ENCODE measurements at places on chromosomes 2 and 18.

DNA sequence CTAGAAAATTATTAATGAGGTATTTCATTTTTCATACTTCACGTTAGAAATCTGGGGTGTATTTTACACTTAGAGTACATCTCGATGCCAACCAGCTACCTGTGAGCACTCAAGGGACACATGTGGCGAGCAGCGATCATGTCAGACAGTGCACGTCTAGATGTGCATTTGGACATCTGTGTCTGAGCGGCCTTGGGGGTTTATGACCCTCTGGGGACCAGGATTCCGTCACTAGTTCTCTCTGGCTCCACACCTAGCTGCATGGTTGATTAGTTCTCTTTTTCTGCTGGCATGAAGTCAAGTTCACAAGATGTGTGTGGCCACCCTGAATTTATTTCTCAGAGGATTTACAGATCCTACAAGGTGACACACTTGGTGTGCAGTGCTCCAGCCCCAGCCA, 192.2 kb downstream of the TSN start:
- DNase-seq, result no peak

DNA sequence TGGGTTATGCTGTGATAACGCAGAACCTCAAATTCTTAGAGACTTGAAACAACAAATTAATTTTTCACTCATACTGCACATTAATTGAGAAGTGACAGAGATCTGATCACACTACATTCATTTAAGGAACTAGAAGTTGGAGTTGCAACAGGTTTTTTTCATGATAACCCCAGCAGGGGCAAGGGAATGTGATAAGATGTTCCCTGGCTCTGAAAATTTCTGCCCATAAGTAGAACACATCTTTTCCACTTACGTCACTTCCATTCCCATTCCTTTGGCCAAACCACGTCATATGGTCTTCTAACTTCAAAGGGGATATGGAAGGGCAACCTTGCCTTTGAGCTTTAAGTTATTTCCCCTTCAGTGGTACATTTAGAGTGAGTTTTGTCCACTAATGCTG, 29.7 kb upstream of the PSME4 start:
- DNase-seq, result no peak

DNA sequence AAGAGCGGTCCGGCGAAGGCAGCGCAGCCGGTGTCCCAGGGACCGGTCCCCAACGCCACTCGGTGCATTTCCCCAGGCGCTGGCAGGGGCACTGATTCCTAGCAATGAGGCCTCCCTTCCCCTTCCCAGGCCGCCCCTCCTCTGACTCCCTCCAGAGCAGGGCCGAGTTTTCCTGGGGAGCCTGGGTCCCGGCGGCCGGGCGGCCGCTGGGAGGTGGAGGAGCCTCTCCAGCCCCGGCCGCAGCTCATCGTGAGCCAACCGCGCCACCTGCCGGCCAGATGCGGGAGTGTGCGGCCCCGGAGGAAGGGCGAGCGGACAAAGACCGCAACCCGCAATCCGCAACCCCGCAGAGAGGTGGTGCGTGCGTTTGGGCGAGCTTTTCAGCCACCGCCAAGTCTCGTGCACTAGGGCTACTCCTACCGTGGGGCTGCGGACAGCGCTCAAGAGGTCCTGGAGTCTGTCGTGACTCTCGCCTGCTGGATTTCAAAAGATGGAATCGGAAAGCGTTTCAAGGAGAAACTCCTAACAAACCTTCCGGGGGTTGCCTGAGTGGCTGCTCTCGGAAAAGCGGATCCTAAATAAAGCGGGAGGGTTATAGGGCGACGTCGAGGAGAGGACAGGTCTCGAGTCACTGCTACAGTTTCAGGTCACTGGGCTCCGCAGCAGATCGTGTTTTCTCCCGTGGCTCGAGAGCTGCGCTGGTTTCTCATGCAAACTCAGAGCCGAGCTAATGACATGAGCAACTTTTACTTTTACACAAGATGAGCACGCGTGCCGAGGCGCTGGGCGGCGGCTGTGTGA, 1.5 kb upstream of the EPHA4 start:
- peak; percentile 74 for DNase-seq

- no peak for DNase-seq
Observed at GRCh38 chr2:110854355-110855081, 122.1 kb downstream of the ACOXL start.

DNA sequence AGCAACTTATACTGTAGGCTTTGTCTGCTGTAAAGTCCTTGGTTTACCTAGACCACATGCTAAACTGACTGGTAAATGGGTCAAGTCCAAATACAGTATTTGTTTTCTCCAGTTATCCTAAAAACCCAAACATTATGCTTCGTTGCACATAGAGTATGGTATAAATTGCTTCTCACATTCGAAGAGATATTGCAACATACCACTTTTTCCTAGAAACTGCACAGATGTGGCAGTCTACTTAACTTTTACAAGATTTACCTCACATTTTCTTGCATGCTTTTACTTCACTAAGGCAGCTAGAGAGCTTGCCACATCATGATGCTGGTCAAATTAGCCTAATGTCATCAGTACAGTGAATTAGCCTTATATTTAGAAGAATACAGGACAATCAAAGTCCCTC, 66.0 kb upstream of the SCN7A start:
- no peak for DNase-seq

DNA sequence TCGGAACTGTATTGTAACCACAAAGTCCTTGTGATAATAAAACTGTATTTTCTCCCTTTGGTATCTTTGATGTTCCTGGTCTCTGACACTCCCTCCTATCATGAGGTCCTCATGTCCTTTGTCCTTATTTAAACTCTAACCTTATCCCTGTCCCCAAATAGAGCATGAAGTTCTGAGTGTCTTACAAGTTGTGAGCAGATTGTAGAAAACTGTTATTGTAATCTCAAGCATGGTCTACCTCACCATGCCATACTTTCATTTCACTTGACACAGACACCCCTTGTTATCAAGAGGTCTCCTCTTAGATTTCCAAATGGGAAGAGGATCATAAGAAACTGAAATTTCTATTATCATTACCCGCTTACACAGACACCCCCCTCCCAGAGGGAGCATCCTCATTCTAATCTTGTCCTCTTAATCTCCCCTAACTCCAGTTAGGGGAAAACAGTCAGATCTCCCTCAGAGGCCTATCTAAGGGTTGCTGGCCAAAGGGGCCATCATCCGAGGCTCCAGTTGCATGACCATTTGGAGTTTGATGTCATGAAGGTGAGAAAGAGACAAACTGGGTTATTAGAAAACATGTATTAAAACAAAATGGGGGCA, 29.0 kb downstream of the MYO3B start:
- no peak for DNase-seq

DNA sequence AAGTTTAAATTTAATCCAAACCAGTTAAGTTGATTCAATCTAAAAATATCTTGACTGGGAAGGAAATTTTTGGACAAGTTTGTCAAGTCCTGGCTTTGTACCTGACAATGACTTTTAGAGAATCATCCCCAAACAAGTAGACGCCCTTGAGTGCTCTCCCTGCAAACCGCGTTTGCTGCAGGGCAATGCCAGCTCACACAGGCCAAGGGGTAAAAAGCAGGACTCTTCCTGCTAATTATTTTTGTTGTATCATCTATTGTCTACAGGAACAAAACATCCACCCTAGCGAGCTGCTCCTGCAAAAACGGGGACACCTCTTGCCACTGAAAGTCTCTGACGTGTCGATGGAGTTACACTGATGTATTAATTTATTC, 10.9 kb downstream of the ID2 start:
- no peak for DNase-seq

- DNase-seq, result no peak
Observed at GRCh38 chr2:112643488-112643887, 2.3 kb upstream of the SLC20A1 start.

DNA sequence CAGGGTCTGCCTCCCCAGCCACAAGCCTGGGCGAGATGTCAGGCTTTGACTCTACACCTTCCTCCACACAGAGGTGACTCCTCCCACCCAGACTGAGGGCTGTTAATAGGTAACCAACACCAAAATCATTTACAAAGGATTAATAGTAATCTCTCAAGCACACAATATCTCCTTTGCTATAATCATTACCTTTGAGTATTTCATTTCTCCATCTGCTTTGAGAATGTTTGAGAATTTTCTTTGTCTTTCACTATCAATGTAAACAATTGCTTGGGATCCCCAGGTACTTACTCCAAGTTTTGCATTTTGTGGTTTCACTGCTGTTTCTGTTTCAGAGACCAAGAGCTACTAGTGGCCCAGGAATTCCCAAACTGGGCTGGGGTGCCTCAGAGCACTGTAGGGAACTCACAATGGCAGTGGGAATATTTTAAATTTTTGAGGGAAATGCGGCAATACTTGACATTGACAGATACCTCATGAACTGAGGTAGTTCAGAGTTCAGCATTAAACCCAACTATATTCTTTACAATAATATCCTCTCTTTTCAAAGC, 166.4 kb upstream of the MGAT5 start:
- no peak for DNase-seq

GRCh38 chr18:45974088-45974536, 7.0 kb upstream of the EPG5 start:
- peak; percentile 73 for DNase-seq

DNA sequence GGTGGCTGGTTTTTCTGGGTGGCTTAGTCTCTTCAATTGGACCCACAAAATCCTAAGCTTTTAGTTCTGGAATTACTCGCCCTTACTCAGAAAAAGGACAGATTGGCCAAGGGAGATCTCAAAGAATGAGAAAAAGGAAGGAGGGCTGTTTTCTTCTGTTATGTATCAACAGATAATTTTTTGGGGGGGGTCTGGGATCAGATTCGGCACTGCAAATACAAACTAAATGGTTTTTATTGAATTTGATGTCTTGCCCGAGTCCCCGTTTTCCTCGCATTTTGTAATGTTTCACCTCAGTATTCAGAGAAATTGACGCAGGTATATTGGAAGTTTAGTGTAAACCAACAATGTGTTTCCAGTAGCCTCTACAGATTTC, 762 bp downstream of the YIPF4 start:
- DNase-seq, result no peak

GRCh38 chr2:200471324-200471848, 38.5 kb downstream of the KCTD18 start:
- peak; percentile 24 for DNase-seq

- DNase-seq, result no peak
Observed at GRCh38 chr2:144682248-144682647, 162.3 kb upstream of the ZEB2 start.
